ENCODE measurements at places on chromosomes 3 and 15.

- no peak for DNase-seq
These were observed 257.4 kb upstream of the CBLB start for GRCh38 chr3:106126067-106126845.

- DNase-seq: no peak
These were observed 239.0 kb upstream of the KCNMB2 start for GRCh38 chr3:178297199-178297598.

DNA sequence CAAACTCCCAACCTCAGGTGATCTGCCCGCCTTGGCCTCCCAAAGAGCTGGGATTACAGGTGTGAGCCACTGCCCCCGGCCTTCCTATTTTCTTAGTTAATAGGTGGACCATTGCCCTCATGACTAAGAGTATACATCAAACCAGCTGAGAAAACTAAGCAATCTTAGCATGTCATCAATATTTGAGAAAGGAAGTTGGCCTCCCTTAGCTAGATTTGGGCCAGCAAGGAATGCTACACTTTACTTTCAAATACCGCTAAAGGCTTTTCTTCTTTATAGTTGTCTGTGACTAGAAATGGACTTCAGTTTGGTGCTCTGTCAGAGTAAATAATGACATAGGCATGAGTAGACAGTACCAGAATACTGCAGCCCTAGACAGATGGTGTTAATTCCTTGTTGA is 199.3 kb downstream of the GAP43 start:
- no peak for DNase-seq

DNA sequence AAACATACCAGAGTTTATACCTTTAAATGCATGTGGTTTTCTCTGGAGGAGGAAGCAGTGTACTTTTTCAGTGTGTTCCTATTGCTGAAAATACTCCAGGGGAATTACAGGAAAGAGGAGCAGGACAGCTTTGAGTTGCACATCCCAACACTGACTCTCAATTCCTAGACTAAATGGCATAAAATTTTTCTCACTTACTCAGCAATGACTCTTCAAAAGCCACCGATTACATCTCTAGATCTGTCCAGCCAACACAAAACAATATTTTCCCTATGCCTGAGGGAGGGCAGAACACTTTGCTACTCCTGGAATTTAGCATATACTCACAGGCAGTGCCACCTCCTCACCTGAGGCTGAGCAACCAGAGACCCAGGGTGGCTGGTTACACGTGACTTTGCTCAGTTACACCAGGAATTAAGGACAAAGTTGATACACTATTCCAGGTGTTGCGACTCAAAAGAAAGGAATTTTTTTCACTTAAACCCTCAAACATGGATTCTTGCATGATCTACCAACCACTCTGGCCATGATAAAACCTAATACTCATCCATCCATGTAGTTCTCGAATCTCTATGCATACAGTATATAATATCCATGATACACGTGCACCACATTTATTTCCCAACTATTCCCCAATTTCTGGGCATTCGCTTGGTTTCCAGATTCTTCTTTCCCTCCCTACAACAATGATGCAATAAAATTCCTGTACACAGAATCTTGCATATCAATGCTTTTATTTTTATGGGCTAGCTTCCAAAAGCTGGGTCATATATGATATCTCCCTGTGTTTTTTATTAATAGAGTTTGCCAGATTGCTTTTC is 194.6 kb downstream of the THRB start:
- no peak for DNase-seq

DNA sequence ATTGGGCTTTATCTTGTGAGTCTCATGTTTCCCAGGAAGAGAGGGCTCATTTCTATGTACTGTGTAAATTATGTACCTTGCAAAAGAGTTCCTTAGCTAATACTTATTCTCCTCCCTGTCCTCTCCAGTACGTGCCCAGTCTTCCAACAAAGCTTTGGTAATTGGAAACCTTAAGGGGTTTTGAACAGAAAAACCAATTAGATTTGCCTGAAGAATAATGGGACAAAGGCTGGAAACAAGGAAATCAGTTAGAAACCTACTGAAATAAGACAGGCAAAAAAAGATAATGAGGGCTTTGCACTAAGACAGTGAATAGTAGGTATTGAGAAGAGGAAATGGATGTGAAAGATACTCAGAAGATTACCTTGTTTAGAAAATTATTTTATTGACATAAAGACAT is 82.5 kb downstream of the SPRED1 start:
- DNase-seq: no peak

GRCh38 chr3:126971891-126972351 is 11.0 kb upstream of the PLXNA1 start:
- no peak for DNase-seq

DNA sequence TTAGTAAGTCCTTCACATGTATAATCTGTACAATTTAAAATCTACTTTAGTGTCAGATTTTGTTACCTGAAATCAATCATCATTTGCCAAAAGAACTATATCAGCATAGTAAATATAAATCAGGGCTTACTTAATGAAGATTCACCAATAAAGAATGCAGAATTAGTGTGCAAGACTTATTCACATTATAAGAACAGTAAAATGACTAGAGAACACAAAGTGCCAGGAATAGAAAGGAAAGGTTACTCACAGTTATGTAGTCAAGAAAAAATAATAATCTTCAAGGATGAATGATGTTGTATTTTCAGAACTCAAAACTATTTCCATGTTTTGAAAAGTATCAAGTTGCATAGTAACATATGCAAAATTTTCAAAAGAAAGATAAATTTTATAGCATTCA is 891.9 kb downstream of the ROBO1 start:
- no peak for DNase-seq

DNA sequence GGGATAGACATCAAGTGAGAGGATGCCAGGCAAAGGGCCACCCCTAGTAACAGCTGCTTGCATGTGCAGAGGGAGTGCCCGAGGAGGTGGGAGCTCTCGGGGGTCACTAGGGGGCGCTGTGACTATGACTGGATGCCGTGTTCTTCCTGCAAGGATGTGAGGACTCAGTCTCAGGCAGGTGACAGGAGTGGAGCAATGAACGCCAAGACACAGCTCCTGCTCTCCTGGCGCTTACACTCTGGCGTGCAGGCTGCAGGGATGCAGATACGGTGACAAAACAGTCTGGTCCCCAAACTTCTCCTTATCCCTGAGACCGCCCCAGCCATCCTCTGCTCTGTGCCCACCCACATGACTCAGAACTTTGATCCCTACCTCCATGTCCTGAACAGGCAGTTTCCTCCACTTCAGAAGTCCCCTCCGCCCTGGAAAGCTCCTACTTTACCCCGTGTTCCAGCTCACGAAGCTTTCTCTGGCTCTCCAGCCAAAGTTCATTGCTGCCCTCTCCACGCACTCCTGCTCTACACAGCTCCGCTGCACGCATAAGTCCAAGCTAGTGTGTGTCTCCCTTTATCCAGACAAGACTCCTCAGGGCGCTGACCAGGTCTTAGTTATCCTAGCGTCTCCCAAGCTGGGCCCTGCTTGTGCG is 14.7 kb downstream of the RHOV start:
- DNase-seq: no peak

DNA sequence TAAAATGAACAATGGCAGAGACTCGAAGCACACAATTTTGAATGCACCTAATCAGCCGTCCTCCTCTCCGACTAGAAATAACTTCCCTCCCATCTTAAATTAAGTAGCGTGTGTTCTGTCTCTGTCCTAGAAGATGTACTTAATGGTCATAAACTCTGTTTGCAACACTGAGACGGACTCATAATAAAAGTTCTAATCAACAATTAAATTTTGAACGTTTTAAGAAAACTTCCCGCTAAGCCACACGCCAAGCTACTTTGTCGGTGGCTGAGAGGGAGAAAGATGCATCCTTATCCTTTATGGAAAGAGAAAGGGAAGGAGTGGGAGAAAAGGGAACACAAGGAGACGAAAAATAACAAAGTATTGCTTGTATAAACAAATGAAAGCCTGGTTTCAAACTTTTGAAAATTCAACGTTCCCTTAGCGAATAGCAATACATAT is 989 bp downstream of the GNB4 start:
- no peak for DNase-seq

GRCh38 chr15:79595306-79595705 is 163.2 kb downstream of the MINAR1 start:
- no peak for DNase-seq

GRCh38 chr3:176663387-176663786 is 533.9 kb downstream of the TBL1XR1 start:
- DNase-seq: no peak

- DNase-seq: no peak
These were observed 134.6 kb downstream of the LRRC28 start for GRCh38 chr15:99385865-99386264.

DNA sequence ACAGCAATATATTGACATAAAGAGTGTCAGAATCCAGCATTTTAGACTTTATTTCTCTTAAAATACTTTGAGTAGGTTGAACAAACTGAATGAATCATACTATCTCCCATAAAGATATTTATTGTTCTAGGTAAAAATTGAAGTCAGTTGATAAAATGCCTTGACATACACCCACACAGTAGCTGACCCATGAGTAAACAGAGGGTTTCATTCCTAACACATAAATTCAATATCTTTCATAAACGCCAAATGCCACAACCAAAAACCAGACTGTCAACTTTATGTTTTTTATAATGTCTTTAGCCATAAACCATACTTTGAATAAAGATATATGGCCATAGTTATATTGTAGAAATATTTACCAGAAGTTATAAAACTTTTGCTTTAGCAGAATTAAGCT is 742.4 kb downstream of the NAALADL2 start:
- DNase-seq: no peak

- DNase-seq: no peak
These were observed 128.6 kb upstream of the ADAMTS9 start for GRCh38 chr3:64816355-64816754.

DNA sequence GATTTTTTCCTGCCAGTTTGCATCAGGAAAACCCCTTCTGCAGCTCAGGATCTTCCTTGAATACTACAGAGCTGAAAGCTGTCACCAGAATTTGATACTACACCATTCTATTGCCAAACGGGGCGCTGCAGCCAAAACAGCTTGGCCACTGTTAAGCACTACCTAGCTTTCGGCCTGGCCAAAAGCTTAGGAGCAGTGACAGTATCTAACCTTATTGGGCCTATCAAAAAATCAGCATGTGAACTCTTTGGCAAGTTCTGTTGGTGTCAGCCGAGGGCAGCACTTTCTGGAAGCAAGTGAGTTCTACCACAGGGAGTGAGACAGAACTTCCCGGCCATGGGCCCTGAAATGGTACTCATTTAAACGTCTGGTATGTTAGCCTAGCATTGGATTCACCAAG is 16.1 kb upstream of the GYG1 start:
- DNase-seq: no peak

GRCh38 chr15:94445566-94446160 is 214.3 kb downstream of the MCTP2 start:
- DNase-seq: no peak

GRCh38 chr15:74889390-74889882 is 406 bp upstream of the MPI start:
- DNase-seq: no peak

DNA sequence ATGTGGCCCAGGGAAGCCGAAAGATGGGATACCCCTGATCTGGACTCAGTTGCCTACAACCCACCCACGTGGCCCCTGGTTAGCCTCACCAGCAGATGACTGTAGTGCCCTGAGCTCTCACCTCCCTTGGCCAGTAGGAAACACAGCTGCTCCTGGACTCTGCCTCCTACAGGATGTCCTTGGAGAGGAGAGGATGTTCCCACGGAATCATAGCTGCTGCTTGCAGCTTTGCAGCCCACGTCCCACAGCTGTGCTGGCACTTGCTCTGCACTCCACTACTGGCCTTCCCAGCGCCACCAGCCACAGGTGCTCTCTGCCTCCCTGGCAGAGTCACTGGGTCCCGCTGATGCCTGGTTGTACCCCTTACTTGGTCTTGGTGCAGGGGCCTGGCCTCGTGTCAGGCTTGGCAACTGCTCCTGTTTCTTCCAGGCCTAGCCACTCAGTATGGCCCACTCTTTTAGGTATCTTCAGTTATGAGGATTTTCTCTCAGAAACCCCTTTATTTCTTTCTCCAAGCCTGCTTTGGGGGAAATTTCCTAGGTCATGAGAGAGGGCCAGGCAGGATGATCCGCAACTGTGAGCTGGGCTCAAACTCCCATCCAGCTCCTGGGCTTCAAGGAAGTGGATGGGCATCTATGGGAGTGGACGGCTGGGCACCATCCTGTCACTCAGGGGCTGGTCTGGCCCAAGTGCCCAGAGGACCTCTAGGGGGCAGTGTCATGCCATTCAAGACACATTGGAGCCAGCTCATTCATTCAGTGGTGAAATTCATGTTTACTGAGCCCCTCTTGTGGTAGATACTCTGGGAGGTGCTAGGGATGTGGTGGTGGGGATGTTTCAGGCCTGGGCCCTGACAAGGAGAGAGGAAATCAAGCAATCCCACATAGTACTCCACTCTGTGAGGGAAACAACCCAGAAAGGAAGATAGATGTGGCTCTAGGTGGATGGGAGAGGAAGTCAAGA is 16.2 kb upstream of the VILL start:
- no peak for DNase-seq

- no peak for DNase-seq
These were observed 9.1 kb upstream of the SCG3 start for GRCh38 chr15:51672155-51672687.

DNA sequence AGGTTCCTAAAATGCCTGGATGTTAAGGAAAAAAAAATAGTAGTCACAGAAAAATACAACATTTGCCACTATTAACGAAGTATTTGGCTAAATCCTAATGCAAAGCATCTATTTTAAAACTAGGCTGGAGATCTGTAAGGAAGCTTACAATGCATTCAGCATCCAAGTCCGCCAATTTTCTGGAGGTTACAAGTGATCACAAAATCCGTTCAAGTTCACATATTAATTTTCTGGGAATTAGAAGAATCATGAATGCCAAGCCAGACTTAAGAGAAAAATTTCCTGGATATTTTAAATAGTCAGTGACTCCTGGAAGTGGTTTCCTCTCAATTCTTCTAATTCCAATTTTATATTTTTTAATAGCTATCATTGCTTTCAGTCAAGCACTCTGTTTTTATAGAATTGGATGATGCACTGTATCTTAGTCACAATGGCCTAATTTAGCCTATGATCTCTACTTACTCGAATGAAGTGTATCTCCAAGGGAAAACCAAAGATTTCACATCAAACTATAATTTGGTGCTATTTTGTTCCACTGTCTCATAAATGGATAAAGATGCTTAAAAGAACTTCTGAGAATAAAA is 60.4 kb downstream of the P3H2 start:
- no peak for DNase-seq
